Amniotic epithelial cell (primary cell): ENCODE measurements at places on chromosomes 2 and 18.
A peak's percentile ranks its signal among the peaks of the same experiment; 100 is the strongest.

DNA sequence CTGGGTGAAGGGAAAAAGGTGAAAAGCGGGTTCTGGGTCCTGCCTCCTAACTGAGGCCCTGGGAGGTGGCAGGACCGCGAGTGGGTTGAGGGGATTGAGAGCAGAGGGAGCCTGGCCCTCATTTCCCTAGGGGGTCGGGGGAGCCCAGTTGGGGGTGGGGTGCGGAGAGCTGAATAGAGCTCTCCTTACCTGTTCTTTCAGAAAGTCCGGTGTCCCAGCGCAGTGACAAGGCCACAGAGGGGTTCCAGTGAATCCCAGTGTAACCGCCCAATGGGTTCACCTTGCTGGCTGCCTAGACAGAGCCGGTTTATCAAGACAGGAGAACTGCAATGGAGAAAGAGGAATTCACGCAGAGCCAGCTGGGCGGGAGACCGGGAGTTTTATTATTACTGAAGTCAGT, 22.4 kb downstream of the TMEM177 start:
- no peak for DNase-seq

DNA sequence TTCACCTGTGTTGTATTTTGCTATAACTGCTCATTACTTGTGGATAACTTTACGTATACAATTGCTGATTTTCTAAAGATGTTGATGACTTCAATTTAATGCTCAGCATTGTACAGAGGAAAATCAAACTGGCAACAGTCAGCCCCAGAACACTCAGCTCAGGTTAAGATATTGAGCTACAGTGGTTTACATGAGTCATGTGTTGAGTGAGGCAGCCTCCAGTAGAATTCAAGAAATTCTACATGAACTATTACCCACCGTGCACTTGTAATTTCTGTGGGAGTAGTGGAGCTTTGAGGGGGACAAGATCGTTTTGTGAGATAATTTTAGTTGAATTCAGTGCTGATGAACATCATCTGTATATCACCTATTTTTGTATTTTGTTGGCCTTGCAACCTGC, 292.3 kb downstream of the ALPK2 start:
- peak; percentile 56 for DNase-seq

GRCh38 chr2:237016121-237016915, 69.4 kb upstream of the COPS8 start:
- DNase-seq: no peak

- no peak for DNase-seq
Measured at GRCh38 chr2:142724186-142724585, 153.3 kb upstream of the KYNU start.

DNA sequence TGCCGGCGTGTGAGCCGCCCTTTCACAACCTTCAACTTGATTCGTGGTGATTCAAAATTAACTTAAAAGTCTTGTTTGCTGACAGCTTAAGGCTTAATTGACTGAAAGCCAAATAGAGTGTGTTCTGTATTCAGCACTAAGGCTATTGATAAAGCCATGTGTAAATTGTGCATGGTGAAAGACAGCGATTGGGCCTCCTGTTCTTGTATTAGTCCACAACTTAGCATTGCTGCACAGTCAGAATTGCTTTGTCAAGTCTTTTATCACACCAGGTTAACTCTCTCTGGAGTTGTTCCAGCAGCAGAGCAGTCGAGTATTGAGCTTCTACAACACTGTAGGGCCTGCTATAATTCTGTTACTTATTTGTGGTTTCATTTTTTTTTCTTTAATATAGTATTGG, 210.1 kb downstream of the WDR7 start:
- DNase-seq: no peak

- DNase-seq: no peak
Measured at GRCh38 chr2:199057936-199058335, 399.8 kb downstream of the SATB2 start.

GRCh38 chr2:178506524-178506923, 26.3 kb downstream of the PLEKHA3 start:
- no peak for DNase-seq

DNA sequence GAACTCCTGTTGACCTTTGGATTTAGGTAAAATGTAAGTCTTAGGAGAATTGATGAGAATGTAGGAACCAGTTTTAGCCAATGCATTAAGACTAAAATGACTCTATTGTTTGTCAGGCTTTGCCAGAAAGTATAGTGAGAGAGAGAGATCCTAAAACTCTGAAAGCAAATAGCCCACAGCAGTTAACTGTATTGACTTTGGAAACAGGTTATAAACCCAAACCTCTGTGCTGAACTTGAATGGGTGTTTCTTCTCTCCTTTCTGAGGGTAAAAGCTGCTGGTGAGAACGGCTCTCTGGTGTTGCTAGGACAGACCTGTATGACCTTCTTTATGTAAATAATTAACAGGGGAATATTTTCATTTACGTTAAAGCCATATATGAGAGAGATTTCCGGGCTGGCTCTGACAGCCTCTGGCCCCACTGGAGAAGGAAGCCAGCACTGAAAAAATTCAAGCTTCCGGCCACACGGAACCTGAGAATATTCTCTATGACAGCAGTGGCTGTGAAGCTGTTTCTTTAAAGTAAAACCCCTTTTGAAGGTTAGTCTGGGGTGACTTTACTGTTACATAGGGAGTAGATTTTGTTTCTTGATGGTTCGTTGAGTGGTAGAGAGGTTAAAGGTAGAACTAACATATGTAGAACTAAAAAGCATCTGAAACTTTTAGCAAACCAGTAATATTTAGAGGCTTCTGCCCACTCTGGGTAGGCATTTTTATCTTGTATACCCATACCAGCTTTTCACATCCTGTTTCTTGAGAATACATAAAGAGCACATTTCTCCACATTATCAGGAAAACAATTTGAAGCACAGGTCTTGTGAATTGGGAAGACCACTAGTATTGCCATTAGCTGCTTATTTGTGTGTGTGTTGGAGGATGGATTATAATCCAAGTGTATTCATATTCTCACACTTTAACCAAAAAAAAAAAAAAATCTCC, 123.8 kb downstream of the SPTBN1 start:
- DNase-seq: no peak

- DNase-seq: no peak
Measured at GRCh38 chr2:190333395-190333794, 10.0 kb upstream of the INPP1 start.

GRCh38 chr2:88735853-88736252, 44.4 kb downstream of the RPIA start:
- DNase-seq: no peak

DNA sequence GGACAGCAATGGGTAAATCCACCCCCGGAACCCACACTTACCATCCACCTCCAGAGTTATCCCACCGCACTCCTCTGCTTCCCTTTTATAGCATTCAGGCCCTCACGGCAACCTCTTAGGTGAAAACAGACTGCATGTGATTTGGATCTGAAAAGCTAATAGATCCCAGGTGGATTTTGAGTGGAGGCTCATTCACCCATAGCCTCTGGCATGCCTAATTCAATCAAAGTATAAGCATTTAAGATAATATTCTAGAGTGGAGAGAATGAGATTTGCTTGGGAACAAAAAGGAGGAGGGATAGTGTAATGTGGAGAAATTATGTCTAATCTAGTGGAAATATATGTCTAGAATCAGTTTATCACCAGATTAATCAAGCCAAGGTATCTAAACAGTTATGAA, 17.1 kb downstream of the SLC14A1 start:
- DNase-seq: no peak

DNA sequence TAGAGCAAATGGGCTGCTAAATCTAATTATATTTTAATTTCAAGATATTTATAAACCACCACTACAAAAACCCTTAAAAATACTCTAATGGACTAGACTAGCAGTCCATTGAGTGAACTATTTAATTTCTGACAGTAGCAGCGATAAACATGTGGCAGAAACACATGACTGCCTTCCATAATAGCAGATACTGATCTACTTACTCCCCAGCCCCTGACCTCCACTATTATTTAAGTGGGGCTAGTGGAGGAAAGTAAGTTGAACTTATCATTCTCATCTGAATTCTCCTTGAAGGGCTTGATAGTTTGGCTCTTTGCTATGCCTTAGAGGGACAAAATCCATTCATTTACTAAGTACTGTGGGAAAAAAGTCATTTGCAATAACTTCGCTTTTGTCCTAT, 90.8 kb downstream of the TTN start:
- no peak for DNase-seq

DNA sequence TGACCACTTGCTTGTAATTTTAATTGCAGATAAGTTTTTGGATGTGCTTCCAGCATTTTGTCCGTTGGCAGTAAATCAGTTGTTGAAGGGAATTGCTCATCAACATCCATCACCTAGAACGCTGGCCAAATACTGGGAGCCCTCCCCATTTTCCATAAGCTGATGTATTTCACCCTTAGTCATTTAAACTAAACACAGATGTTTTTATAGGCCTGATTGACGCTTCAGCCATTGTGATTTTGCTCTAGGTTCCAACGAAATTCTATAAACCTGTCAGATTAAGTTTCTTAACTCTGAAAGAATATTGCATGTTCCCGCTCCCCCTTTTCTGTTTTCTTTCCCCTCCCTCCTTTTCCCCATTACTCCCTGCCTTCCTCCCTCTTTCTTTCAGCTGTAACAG, 1.0 kb upstream of the RPRM start:
- no peak for DNase-seq

GRCh38 chr2:161332371-161332967, 24.2 kb downstream of the PSMD14 start:
- no peak for DNase-seq

DNA sequence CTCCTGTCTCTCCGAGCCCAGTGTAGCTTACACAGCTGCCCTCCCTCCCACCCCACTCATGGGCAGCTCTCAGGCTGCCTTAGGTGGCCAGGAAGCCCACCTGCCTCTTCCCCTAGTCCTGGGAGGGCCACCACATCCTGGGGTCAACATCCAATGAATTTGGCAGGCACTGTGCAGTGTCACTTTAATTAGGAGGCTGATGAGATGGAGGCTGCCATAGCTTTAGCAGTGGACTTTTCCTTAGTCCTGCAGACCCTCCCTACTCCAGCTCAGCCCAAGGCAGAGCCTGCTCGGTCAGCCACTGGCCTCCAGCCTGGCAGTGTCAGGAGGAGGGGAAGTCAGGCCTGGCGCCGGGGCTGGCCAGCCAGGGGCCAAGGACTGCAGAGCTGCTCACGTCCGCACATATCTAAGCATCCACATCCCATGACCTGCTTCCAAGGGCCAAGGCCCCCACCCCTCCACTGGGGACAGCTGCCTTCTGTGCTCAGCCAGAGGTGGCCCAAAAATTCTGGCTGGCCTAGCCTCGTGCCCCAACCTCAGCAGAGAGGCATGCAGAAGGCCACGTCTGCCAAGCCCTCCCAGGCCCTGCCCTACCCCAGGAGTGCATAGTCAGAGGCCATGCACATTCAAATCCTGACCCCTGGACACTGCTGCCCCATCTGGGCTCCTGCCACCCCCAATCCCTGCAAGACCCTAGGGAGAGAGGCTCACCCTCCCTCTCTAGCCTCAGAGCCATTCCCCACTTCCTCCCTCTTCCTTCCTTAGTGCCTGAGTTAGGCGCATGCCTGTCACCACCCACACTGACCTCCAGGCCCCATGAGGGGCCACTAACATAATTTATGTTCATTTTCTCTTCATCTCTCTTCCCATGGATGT, 33.1 kb downstream of the ADRA2B start:
- no peak for DNase-seq

DNA sequence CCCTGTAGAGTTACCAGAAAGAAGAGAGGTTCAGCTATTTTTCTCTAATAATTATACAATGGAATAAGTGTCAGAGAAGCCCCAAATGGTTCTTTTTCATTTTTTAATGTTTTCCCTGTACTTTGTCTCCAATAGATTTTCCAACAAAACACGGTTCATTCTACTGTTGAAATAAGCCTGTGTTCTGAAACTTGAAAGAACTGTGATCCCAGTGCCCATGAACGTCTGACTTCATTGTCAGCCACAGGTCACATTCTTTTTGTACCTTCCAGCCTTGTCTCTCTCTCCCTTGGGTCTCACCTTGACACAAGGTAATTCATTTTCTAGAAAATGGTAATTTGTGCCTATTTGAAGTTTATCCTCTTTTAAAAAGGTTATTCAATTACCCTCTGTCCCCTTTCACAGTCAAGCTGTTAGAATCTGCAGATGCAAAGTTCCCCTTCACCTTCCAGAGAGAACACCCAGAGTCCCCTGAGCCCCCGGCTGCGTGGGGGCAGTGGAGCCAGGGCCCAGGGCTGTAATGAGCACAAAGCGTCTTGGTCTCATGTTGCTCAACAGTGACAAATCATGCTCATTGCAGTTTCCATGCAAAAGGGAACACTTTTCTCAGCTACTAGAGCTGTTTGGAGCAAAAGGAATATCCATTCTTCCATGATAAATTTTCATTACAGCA, 115.2 kb downstream of the SPHKAP start:
- no peak for DNase-seq

- peak; percentile 88 for DNase-seq
Measured at GRCh38 chr2:219099329-219099728, 38.6 kb upstream of the IHH start.

GRCh38 chr2:120775801-120776589, 40.3 kb downstream of the GLI2 start:
- no peak for DNase-seq

DNA sequence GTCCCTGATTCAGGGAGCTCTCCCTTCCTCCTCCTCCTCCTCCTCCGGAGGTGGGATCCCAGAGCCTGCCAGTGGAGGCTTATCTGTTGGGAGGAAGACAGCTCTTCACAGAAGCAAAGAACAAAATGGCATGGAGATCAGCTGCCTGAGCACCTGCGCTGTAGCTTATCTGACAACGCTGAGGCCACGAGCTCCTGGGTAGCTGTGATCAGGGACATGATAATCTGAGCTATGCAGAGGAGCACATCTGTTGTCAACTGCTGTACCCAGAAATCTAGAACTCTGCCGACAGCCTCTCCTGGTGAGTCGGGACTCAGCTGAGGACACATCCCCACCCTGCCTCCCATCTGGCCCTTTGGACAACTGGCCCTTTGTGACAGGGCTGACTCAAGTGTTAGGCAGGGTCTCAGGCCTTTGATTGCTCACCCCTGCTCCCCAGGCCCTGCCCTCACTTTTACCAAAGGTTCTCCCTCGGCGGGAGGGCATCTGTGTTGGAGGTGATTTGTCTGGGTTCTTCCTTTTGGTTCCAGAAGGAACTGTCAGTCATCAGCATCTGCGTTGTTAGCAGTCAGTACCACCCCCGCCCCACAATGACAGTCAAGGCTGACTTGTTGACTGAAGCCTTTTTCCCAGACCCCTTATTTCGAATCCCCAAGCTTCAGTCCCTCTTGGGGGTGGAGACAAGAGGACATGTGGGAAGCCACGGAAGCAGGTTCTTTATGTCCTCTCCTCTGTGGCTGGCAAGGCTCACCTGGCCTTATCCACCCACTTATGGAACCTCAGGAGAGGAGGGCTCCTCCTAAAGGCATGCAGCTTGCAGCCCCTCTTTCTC, 5.9 kb upstream of the CNNM3 start:
- no peak for DNase-seq
